ENCODE measurements at places on chromosomes 16 and 17.

GRCh38 chr17:76004750-76005262 is 4.2 kb downstream of the CDK3 start:
- DNase-seq = no peak

DNA sequence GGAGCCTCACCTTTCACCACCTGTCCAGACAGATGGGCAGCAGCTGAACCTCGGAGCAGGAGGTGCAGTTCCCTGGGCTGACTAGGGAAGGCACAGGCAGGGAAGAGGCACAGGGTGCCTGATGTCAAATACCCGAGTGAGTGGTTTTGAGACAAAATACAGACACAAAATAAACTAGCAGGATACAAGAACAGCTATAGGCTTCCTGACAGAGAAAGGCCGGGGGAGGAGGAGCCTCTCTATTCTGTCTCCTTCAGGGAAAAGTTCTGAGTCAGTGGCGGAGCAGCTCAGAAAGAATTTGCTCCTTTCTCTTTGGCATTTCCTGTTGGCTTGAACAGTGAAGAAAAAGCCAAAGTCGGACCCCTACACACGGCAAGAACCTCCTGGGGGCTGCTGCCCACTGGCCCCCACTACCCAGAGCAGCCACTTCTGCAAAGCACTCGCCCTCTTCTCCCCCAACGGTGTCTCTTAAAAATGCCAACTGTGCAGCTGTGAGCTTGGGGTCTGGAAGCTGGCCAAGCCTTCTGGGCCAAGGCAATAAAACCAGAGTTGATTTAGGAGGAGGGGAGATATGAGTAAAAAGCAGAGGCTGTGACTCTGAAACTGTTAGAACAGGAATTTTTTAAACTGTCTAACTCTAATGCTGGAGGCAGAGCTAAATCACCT is 14.4 kb upstream of the FAAP100 start:
- peak; percentile 56 for DNase-seq

DNA sequence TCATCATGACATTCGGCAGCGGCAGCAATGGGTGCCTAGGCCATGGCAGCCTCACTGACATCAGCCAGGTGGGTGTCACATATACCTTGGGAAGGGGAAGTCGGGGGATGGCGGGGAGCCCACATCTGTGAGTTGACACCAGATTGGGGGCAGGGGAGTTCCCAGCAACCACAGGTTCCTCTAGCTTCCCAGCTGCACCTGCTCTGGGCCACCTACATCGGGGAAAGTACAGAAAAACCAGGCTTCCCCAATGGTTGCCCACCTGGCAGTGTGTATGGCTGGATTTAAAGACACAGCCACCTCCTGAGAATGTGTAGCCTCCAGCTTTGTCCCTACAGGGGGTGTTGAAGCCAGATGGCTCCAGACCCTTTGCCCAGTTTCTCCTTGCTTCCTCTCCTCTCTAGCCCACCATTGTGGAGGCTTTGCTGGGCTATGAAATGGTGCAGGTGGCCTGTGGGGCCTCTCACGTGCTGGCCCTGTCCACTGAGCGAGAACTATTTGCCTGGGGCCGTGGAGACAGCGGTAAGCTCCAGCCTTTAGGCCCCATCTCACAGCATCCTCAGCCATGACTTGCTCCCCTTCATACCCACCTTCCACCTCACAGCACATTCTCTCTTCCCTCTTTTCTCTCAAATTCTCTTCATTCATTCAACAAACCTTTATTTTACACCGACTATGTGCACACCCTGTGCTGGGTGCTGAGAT is 5.0 kb upstream of the TRAF4 start:
- no peak for DNase-seq

DNA sequence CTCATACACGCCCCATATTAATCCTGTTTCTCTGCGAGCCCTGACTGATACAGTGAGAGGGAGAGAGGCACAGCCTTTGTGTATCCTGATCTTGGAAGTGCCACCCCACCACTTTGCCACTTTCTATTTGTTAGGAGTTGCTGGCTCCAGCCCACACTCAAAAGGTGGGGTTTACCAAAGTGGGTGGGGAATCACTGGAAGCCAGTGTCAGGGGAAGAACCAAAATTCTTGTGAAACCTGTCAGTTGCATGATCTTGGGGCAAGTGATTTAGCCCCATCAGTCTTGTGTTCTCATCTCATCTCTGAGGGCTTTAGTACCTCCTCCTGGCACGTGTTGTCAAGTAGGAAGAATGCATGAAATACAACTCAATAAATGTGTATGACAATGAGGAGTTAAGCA is 119.5 kb downstream of the SOX9 start:
- no peak for DNase-seq

GRCh38 chr16:2511128-2511800 is 2.5 kb upstream of the ATP6V0C start:
- no peak for DNase-seq

DNA sequence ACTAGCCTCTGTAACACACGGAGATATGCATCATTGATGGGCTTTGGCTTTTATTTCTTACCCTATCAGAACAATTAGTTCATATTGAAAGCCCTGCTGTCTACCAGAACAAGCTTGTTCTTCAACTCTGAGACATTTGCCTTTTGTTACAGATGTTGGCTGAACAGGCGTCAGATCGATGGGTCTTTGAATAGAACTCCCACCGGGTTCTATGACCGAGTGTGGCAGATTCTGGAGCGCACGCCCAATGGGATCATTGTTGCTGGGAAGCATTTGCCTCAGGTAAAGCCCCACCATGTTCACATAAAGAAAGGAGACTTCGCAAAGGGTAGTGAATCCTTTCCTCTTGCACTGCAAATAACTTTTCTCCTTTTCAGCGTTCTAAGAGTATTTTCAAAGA is 232.1 kb downstream of the PHKB start:
- no peak for DNase-seq

DNA sequence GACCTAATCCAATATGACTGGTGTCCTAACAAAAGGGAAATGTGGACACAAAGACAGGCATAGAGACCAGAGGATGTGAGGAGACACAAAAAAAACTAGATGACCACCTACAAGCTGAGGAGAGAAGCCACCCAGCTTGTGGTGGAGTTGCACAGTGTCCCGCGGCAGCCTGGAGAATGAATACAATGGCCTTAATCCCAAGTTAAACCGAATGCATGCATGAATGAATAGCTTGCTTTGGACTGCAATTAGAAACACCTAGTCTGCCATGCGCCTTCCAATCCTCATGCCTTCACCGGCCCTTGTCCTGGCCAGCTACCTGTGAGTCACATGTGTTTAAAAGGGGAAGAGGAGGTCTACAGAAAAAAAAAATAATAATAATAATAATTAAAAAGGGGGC is 72.0 kb downstream of the CNGB1 start:
- DNase-seq = no peak

DNA sequence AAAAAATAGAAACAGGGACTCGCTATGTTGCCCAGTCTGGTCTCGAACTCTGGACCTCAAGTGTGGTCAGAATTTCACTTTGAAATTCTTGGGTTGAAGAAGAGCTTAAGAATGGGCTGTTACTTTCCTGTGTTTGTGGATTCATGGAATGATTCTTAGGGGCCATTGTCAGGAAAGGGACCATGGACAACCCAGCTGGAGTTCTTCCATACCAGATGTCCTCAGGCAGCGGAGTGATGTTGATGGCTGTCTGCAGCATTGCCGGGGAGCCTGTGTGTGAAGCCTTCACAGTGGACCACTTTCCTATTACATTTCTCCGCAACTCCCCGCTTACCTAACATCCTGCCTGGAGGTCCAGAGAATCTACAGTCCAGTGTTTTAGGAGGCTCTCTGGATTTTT is 145.9 kb downstream of the CLEC16A start:
- DNase-seq = no peak

- DNase-seq = no peak
Observed at GRCh38 chr17:56351675-56352074, 198.4 kb downstream of the ANKFN1 start.

GRCh38 chr17:80859002-80859941 is 132.4 kb upstream of the CHMP6 start:
- no peak for DNase-seq

DNA sequence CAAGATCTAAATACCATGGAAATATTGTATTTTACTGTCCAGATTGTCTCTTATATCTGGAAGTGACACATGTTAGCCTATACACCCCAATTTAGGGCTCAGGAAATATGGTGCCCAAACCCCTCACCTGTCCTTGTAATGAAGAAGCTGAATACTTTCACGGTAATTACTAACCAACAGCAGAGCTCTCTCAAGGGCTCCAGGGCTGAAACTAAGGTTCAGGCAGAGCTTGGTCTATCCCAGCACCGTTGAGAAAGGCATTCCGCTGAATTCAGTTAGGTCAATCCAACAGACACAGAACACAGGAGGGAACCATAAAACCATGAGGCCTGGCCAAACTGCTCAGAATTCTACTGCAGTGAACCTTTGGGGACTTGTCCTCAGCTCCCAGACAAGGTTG is 14.9 kb downstream of the MYO18A start:
- no peak for DNase-seq

GRCh38 chr17:32610943-32611342 is 124.2 kb downstream of the CDK5R1 start:
- no peak for DNase-seq

DNA sequence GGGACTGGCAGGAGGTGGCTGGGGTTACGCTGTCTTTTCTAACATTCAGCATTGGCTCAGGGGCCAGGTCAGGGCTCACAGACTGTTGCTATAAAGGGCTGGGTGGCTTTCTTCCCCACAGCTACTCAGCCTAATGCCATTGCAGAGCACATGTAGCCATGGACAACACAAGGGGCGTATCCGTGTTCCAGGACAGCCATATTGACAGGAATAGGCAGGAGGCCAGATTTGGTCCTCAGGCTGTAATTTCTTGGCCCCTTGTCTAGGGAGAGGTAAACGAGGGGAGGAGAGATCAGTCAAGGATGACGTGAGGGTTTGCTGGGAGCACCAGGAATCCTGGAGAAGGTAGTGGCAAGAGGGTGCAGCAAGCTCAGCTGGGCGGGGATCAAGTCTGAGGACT is 21.2 kb upstream of the MYO15B start:
- DNase-seq = no peak

GRCh38 chr16:4032768-4033167 is 83.5 kb downstream of the ADCY9 start:
- DNase-seq = no peak

GRCh38 chr16:28092721-28093384 is 29.3 kb upstream of the GSG1L start:
- DNase-seq = no peak

- DNase-seq = peak; percentile 93
Observed at GRCh38 chr16:9047689-9048301, 43.6 kb upstream of the HAPSTR1 start.

GRCh38 chr17:67316781-67317180 is 49.6 kb downstream of the PSMD12 start:
- no peak for DNase-seq

- no peak for DNase-seq
Observed at GRCh38 chr16:28839899-28840298, 6.2 kb downstream of the TUFM start.

GRCh38 chr17:29723278-29724047 is 100.8 kb upstream of the CORO6 start:
- no peak for DNase-seq

- peak; percentile 98 for DNase-seq
Observed at GRCh38 chr17:7989781-7990655, 12.4 kb upstream of the GUCY2D start.

DNA sequence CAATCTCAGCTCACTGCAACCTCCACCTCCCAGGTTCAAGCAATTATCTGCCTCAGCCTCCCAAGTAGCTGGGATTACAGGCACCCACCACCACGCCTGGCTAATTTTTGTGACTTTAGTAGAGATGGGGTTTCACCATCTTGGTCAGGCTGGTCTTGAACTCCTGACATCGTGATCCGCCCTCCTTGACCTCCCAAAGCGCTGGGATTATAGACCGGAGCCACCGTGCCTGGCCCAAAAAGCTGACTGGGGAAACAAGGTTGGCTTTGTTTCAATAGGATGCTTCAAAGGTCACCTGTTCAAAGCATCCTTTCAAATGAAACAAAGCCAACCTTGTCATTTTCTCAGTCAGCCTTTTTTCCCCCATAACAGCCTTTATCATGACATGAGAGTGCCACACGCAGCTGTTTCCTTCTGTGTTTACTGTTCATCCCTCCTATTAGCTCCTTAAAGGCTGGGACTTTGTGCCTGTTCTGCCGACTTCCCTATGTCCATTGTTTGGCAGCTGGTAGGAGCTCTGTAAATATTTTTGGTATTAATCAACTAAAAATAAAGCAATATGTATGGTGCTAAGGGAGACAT is 51.1 kb downstream of the ADAMTS18 start:
- DNase-seq = no peak

GRCh38 chr16:22638393-22639206 is 127.9 kb downstream of the NPIPB5 start:
- no peak for DNase-seq

- no peak for DNase-seq
Observed at GRCh38 chr17:39360537-39360936, 40.9 kb downstream of the FBXL20 start.

GRCh38 chr17:34386697-34387550 is 23.9 kb upstream of the CCL1 start:
- no peak for DNase-seq

GRCh38 chr16:89956505-89957215 is 8.1 kb downstream of the DEF8 start:
- no peak for DNase-seq

DNA sequence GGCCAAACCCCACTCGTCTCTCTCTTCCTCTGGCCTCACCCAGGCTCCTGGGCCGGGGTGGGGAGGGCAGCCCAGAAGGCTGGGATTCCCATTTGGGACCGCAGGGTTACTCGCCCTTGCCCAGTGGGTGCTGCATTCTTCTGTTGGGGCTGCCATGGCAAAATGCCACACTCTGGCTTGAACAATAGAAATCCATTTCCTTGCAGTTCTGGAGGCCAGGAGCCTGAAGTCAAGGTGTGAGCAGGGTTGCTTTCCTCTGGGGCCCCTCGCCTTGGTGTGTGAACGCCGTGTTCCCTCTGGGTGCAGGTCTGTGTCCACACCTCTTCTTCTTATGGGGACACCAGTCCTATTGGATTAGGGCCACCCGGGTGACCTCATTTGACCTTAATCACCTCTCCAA is 105.8 kb upstream of the GSE1 start:
- no peak for DNase-seq

DNA sequence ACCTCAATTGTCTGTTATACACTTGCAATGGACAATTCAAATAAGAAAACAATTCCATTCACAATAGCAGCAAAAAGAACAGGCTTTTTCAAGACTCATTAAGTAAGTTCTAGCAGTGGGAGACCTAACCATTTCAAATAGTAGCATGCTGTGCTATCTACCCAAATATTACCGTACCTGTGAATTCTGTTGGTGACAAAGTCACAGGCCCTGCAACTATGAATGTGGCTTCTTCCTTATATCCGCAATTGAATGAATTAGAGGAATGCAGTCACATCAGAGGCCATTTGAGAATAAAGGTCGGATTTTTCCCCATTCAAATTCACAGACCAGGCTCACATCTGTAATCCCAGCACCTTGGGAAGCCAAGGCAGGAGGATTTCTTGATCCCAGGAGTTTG is 800 bp upstream of the NME4 start:
- no peak for DNase-seq

Data from lower leg skin (tissue), 4 donors.